Stimulated activated CD8-positive, alpha-beta memory T cell treated with anti-CD3 and anti-CD28 coated beads, Interleukin-2, amount 100 ng/mL, for 1 hour (primary cell): ENCODE measurements at places on chromosomes 12 and 14.

DNA sequence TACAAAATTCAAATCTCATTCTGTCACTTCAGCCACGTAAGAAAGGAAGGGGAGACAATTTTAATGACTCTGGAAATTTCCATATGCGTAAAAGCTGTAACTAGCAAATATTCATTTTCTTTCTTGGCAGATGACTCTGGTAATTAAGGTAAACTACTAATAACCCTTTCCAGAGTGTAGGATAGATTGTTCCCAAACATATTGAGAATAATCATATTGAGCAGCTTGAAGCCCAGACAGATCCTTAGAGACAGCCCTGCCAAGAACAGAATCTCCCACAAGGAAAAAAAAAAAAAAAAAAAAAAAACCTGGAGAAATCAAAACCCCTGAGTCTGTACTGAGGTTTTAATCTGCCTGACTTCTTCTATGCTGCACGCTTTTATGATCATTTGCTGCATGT, 163.6 kb upstream of the TMPO start:
- DNase-seq: no peak

- no peak for DNase-seq
Measured at GRCh38 chr12:112523856-112524255, 105.1 kb downstream of the PTPN11 start.

GRCh38 chr12:64746663-64747062, 12.5 kb downstream of the GNS start:
- no peak for DNase-seq

- DNase-seq: no peak
Measured at GRCh38 chr14:92519246-92520101, 5.9 kb downstream of the RIN3 start.

DNA sequence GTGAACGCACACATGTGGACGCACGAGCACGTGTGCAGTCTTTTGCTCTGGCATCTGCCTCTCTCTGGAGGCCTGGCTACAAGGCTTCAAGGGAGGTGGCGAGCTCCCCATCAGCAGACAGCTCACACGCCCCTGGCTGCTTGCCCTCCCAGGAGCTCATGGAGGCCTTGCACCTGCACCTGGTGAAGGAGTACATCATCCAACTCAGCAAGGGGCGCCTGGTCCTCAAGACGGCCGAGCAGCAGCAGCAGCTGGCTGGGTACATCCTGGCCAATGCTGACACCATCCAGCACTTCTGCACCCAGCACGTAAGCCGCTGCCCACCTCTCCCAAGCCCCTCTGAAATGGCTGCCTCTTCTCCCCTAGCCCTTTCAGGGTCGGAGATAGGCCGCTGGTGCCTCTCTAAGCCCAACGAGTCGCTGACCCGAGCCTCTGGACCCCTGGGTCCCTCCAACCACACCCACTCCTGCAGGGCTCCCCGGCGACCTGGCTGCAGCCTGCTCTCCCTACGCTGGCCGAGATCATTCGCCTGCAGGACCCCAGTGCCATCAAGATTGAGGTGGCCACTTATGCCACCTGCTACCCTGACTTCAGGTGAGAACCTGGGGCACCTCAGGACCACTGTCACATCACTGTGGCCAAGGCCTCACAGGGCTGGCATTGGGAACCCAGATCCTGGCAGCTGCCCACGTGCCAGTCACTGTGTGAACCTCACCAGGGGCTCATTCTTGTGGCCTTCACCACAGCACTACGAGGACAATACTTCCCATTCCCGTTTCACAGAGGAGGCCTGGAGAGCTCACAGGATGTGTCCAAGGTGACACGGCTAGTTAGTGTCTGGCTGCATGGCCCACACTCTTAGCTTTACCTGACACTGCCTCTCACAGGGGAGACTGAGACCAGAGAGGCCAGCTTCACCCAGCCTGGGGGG, 10.2 kb downstream of the TNFAIP2 start:
- no peak for DNase-seq

DNA sequence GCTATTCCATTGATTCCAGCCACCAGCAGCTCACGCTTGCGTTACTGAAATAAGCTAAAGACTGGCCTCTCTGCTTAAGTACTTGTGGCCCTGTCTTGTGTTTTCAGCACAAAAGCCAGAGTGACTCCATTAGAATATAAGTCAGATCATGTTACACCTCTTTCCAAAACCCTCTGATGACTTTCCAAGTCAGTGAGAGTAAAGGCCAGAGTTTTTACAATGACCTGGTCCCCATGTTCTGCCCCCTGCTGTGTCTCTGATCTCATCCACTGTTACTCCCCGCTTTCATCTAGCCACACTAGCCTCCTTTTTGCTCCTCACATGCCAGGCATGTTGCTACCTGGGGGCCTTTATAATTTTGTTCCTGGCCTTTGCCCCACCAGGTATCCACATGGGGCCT, 6.9 kb upstream of the CKAP4 start:
- DNase-seq: no peak

DNA sequence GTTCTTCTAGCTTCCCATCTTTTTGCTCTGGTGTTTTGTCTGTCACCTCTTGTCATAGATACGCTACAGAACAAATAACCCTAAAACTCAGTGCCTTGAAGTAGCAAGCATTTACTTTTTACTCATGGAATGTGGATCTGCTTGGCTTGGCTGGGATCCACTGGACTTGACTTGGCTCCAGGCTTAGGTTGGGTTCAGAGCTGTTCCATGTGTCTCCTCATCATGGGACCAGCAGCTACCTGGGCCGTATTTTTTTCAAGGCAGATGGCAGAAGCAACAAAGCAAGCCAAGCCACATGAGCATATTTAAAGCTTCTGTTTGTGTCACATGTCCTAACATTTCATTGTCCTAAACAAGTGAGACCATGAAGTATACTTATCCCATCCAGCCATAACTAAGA, 48.7 kb upstream of the ATF1 start:
- no peak for DNase-seq

DNA sequence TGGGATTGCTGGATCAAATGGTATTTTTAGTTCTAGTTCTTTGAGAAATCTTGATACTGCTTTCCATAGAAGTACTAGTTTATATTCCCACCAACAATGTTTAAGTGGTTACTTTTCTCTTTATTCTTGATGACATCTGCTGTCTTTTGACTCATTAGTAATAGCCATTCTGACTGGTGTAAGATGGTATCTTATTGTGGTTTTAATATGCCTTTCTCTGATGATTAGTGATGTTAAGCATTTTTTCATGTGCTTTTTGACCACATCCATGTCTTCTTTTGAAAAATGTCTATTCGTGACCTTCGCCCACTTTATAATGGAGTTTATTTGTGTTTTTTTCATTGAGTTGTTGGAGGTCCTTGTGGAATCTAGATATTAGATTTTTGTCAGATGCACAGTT, 865.7 kb downstream of the SLC6A15 start:
- no peak for DNase-seq

GRCh38 chr12:12008931-12009611, 61.7 kb upstream of the BCL2L14 start:
- DNase-seq: no peak

DNA sequence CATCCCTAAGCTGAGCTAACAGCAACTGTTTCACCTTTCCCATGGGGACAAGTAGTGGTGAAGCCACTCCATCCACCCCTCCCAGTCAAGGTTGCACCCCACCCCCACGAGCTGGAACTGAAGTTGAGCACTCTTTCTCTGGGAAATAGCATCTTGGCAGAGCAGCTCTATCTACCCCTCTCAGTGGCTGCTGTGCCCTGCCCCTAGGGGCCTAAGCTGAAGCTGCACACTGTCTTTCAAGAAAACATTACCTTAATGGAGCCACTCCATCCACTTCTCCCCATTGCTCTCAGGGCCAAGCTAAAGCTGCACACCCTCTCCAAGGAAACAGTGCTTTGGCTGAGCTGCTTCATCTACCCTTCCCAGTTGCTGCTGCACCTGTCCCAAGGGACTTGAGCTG, 170.6 kb upstream of the CCDC196 start:
- no peak for DNase-seq

GRCh38 chr14:65940056-65940735, 527.7 kb downstream of the FUT8 start:
- no peak for DNase-seq

GRCh38 chr14:98994561-98994960, 277.4 kb downstream of the BCL11B start:
- no peak for DNase-seq

GRCh38 chr12:2654311-2654710, 140.5 kb upstream of the FKBP4 start:
- no peak for DNase-seq

GRCh38 chr14:99252443-99252939, 19.5 kb downstream of the BCL11B start:
- DNase-seq: no peak

GRCh38 chr12:92462049-92462448, 240.7 kb upstream of the PLEKHG7 start:
- no peak for DNase-seq

- DNase-seq: no peak
Measured at GRCh38 chr14:52836063-52836462, 44.7 kb upstream of the GNPNAT1 start.

DNA sequence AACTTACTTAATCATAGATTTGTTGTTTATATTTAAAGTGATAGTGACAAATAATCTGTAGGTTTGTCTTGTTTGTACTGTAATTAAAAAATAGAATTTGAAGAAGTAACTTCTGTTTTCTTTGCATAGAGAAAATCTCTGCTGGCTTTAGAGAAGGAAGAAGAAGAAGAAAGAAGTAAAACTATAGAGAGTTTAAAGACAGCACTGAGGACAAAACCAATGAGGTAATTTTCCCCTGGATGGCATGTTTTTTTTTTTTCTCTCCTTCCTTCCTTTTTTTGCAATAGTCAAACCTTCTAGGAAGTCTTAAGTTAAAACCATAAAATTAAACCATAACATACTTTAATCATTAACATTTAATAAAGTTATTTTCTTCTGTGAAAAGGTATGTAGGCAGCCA, 131.9 kb downstream of the DAAM1 start:
- DNase-seq: no peak

- DNase-seq: no peak
Measured at GRCh38 chr12:92605621-92606170, 97.1 kb upstream of the PLEKHG7 start.

- no peak for DNase-seq
Measured at GRCh38 chr12:113231235-113232088, 10.2 kb downstream of the TPCN1 start.

DNA sequence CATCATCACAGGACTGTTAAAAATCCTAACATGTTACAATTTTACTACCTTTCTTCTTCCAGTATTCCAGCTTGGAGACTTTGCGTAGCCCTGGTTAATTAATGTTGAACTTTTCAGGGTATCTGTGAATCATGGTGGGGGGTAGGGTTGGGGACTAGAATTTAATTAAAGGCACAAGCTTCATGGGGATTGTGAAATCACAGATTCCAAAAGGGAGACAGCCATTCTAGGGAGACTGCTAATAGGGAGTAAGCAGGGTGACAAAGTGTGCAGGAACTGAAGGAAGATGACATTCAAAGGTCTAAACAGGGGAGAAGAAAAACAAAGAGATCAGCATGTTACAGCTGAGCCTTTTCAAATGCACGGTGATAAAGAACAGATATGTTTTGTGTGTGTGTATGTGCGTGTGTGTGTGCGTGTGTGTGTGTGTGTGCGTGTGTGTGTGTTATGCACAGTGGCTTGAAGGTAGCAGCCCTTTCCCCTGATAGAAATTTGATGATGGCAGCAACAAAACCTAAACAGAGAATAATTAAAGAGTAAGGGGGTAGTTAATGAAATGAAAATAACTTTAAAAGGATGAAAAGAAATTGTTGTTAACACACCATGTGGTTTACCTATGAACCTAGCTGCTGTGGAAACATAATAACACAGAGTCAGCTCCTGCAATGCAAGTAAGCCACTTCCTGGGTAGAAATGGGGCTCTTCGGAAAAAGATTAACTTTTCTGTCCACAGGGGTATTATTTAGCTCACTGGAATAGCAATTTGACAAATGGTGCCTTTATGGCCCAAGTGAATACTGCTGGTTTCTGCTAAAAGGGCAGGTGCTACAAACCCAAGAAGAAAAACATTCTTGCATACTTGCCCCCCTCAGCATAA, 581.7 kb downstream of the DIO2 start:
- no peak for DNase-seq

GRCh38 chr12:109951751-109952150, 44.4 kb downstream of the GIT2 start:
- DNase-seq: no peak

GRCh38 chr12:16796168-16796567, 190.2 kb upstream of the LMO3 start:
- no peak for DNase-seq

GRCh38 chr12:113092607-113093408, 36.3 kb downstream of the DTX1 start:
- no peak for DNase-seq

DNA sequence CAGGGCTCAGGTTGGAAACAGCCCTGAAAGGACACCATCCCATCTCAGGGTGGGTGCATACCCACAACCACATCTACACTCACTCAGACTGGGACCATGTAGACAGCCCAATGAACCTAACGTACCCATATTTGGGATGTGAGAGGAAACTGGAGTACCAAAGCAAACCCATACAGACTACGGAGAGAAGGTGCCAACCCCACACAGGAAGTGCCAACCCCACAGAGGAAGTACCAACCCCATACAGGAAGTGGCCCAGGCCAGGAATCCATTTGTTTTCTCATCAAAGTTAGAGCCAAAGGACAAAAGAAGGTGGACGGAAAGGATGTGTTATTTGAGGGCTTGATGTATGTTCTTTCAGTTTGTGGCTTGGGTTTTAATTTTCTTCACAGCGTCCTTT, 19.5 kb upstream of the SPIC start:
- DNase-seq: no peak

DNA sequence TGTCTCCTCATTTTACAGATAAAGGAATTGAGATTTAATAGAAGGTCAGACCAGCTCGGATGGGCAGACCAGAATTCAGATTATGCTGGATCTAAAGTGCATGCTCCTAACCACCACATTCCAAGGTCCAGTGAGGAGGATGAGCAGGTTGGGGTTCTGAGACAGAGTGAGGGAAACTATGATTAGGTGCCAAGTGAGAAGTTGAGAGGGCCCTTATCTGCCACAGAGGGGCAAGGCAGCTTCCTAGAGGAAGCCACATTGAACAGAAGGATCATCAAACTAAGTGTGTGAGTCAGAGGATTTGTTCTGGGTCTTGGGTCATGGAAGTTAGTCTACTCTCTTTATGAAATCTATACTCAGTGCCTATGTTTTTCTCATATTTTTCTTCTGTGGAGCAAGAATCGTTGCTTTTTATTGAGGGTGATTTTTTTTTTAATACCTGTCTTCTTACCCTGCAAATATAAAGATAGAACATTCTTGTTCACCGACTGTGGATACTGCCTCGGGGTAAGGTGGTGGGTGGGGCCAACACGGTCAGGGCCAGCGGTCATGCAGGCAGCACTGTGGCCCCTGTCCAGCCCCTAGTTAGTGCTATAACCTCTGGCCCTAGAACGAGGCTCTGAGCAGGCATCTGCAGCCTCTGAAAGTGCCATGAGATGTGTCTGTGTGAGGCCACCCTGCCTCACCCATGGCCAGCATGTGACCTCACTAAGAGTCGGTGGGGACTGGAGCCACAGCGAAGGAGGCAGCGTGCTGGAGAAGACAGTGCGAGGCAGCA, 55.6 kb upstream of the PTHLH start:
- no peak for DNase-seq

GRCh38 chr12:81809829-81810595, 50.9 kb upstream of the PPFIA2 start:
- no peak for DNase-seq
